ENCODE measurements at places on chromosomes 3 and 15. TPM values are rescaled to one million over a fixed set of nuclear protein-coding genes. Genes with fewer than 3 reads are reported as not detected.

GRCh38 chr15:55703873-55704301 lies 39.1 kb downstream of the PRTG start:
- peak; percentile 5 for DNase-seq

DNA sequence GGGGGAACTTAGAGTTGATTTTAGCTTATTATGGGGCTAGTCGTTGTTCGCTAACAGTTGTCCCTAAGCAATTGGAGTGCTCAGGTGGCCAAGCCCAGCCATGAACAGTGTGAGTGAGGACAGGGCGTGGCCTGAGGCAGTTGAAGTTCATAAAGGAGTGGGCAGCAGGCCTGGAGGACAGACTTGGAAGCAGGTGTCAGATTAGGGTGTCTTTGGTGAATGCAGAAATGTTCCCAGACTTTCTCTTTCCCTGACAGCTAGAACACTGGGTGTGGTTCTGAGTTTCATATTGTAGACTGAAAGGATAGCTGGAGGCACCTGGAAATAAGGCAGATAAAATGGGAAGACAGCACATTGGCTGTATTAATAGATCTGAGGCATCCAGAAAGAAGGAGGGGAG lies 59.8 kb upstream of the FGD5 start:
- no peak for DNase-seq

- no peak for DNase-seq
Measured at GRCh38 chr3:148243609-148244008, 454.1 kb upstream of the AGTR1 start.

DNA sequence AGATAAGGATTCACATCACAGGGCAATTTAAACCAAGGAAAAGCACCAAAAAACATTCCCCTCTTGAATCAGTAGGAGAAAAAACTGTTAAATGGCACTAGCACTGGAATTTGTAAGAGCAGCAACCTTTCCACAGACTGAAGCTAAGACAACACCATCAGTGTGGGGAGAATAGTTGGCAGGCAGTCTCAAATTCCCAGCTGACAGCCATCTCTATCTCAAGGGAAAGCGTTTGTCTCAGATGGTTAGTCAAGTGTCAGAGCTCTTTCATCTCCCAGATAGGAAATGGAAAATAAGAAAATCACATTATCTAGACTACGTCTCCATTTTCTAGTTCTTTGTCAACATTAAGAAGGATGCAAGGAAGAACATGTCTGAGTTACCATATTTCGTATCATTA lies 228.7 kb downstream of the WDR72 start:
- DNase-seq: no peak

- DNase-seq: peak; percentile 68
Measured at GRCh38 chr3:158794936-158795518, 6.8 kb upstream of the MFSD1 start.

- DNase-seq: no peak
Measured at GRCh38 chr3:123099331-123100192, 32.7 kb downstream of the PDIA5 start.

The RTP3 gene
- total RNA-seq: 0.41 TPM

The PATL2 gene
- 0.12 TPM for total RNA-seq
